ENCODE measurements at places on chromosomes 5 and 9.

DNA sequence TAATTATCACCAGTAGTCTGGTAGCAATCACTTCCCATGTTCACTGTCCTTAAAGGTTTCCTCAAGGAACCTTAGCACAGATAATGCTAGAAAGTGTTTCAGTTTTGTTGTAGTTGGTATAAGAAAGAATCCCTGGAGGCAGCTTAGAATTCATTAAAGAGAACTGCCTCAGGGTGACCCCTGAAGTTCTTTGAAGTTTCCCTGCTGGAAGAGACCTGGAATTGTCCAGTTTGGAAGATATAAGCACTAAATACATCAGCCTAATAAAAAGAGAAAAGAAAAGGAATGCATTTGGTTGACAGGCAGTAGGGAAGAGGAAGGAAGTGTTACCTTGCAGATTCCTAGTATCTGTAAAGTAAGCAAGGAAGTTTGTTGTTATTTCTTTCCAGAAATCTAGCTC is 999.6 kb upstream of the DMAC1 start:
- H3K27ac ChIP-seq, result no peak overlapping the region
- H3K4me3 ChIP-seq, result no peak overlapping the region
- no peaks in the 10 kb centered on the region for H3K27me3 ChIP-seq

DNA sequence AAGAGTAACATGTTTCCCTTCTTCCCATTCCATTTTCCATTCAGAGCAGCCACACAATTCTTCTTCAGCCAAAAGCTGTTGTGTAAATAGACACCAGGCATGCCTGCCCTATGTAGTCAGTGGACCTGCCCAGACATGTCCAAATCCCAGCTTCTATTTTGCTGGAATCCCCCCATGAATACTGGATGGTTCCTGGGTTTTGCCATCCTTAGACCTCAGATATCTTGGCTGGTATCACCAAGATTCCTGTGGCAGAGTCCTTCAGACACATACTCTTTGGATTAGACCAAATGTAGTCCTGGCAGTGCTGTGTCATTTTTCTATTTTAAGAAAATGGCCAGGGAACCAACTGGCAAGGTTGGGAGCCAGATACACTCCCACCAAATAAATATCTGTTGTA is 10.3 kb downstream of the FST start:
- no peak for DNase-seq
- H3K36me3 ChIP-seq, result no peaks in the 10 kb centered on the region
- H3K4me3 ChIP-seq, result no peak overlapping the region
- H3K27ac ChIP-seq, result no peak overlapping the region
- H3K27me3 ChIP-seq, result no peaks in the 10 kb centered on the region
- H3K4me1 ChIP-seq, result no peaks in the 10 kb centered on the region

- H3K4me1 ChIP-seq, result peaks cover 15% of the 10 kb centered on the region
- H3K36me3 ChIP-seq, result peaks cover 4% of the 10 kb centered on the region
- peaks cover 2% of the 10 kb centered on the region for H3K27me3 ChIP-seq
- H3K4me3 ChIP-seq, result peak overlapping the region; percentile 4
- H3K27ac ChIP-seq, result peak overlapping the region; percentile 40
- DNase-seq, result no peak
Observed at GRCh38 chr5:56465769-56466135, 232.6 kb upstream of the ANKRD55 start.

GRCh38 chr9:74330487-74331214 is 166.5 kb upstream of the RORB start:
- H3K27me3 ChIP-seq, result no peaks in the 10 kb centered on the region
- H3K27ac ChIP-seq, result no peak overlapping the region
- no peaks in the 10 kb centered on the region for H3K36me3 ChIP-seq
- no peak for DNase-seq
- H3K4me3 ChIP-seq, result no peak overlapping the region

DNA sequence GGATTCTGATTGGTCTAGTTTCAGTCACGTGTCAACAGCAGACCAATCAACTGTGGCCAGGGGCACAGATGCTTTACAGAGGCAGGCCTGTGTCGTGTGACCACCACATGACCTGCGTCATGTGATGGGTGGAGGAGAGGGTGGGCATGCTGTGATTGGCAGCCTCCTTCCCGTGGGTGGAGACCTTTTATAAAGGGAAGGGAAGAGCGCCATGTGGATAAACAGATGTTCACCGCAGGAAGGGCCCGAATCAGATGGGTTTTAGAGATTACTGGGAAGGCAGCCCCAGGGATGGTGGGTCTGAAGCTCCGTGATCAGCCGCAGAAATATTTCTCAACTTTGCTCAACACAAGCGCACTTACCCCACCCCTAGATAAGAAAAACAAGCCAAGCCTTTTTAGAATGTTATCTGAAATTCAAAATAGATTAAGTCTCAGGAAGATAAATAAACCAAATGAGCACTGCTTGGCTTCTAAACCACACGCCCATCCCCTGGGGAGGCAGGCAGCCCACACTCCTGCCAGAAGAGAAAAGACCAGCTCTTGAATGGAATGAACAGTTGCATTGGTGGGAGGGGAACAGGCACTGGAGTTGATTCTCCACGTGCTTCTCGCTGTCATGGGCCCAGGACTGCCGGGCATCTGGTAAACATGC is 43.6 kb downstream of the ROPN1L start:
- H3K27ac ChIP-seq, result peak overlapping the region; percentile 89
- peaks cover 11% of the 10 kb centered on the region for H3K27me3 ChIP-seq
- H3K36me3 ChIP-seq, result no peaks in the 10 kb centered on the region
- peak; percentile 47 for DNase-seq
- peak overlapping the region; percentile 28 for H3K4me3 ChIP-seq

DNA sequence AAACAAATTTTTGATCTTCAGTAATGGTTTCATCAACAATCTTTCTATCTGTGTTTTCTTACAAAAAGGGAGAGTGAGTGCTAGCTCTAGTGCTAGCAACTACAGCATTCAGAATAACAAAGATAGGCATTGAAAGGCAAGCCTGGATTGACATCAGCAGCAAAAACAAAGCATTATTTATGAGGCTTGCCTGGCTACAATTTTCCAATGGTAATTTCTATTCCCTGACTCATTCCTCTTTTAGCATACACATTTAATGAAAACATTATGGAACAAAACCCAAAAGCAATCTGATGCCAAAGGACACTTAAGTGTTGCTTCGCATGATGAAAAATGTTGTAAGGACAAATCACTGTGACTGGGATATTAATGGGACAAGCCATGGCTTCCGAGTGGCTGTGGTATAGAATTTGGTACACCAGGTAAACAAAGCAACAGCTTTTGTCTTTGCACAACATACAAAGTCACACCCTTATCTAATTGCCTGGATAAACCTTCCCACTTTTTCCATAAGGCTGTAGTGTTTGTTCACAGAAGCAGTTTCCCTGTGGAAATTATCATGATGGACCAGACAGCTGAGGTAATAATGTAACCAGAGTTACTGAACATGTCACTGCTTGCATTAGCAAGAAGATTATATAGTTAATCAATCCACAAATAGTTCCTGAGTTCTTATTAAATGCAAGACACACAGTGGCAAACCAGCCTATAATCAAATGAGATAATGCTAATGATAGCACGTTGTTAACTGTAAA is 179.8 kb upstream of the EDIL3 start:
- no peaks in the 10 kb centered on the region for H3K27me3 ChIP-seq
- no peaks in the 10 kb centered on the region for H3K36me3 ChIP-seq
- H3K27ac ChIP-seq, result no peak overlapping the region
- DNase-seq, result no peak

DNA sequence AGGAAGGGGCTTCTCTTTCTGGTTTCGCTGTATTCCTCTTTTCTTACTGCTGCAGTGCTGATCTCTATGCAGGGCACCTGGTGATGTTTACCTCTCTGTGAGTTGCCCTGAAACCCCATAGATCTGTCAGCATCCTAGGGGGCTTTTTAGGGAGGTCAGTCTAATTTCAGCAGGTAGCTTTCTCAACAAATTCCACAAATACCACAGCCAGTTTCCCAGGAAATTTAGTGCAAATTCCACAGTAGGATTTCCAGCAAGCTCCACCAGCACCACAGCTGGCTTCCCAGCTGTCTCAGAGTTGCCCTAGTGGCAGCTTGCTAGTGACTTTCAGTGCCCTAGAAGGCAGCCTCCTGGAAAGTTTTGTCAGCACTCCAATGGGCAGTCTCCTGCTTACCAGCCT is 379.1 kb upstream of the SMC2 start:
- no peaks in the 10 kb centered on the region for H3K36me3 ChIP-seq
- H3K4me3 ChIP-seq, result no peak overlapping the region
- no peaks in the 10 kb centered on the region for H3K4me1 ChIP-seq
- peaks cover 2% of the 10 kb centered on the region for H3K27me3 ChIP-seq
- no peak for DNase-seq

DNA sequence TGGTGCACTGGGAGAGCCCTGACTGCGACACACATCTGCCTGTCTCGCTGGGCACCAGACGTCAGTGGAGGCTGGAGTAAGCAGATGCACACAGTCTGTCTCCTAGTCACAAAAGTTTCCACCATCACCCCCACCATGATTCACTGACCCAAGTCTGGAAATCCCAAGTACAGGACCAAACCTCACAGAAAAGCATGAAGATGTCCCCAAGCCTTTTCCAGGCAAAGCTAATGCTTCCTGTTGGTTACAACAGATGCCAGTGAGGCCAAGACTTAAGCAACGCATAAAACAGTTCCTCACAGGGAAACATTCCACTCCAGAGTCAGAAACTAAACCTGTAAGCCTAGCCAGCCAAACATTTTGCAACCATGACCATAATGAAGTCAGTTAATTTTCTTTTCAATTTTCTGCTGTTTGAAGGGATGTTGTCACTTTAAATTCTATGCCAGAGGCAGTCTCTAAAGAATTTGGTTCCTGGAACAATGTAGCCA is 259.3 kb upstream of the SLC30A5 start:
- peaks cover 19% of the 10 kb centered on the region for H3K4me1 ChIP-seq
- H3K27ac ChIP-seq, result peak overlapping the region; percentile 69
- H3K36me3 ChIP-seq, result no peaks in the 10 kb centered on the region
- peaks cover 3% of the 10 kb centered on the region for H3K27me3 ChIP-seq
- H3K4me3 ChIP-seq, result no peak overlapping the region
- no peak for DNase-seq

- no peak for DNase-seq
- peaks cover 4% of the 10 kb centered on the region for H3K27me3 ChIP-seq
- peaks cover 2% of the 10 kb centered on the region for H3K4me1 ChIP-seq
- H3K36me3 ChIP-seq, result no peaks in the 10 kb centered on the region
- H3K4me3 ChIP-seq, result no peak overlapping the region
Observed at GRCh38 chr5:128532127-128532526, 5.9 kb downstream of the FBN2 start.

GRCh38 chr5:11335881-11336760 is 568.1 kb downstream of the CTNND2 start:
- no peaks in the 10 kb centered on the region for H3K36me3 ChIP-seq
- DNase-seq, result no peak
- H3K4me1 ChIP-seq, result no peaks in the 10 kb centered on the region
- no peak overlapping the region for H3K27ac ChIP-seq
- no peak overlapping the region for H3K4me3 ChIP-seq

DNA sequence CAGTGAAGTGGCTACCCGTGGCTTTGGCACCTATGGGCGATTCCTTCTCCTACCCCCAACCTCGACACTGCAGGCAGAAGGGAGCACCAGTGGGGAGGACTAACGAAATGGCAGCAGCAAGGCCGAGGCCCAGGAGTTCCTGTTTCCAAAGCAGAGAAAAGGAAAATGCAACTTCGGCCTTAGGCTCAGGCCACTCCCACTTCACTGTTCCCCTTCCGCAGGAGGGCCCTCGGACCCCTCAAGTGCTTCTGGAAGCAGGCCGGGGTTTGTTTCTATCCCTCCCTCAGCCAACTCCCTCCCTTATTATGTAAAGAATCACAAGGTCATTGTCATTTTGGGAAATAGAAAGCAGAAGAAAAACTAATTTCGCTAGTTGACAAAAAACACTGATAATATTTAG is 36.4 kb upstream of the NKX2-5 start:
- no peak overlapping the region for H3K4me3 ChIP-seq
- H3K4me1 ChIP-seq, result peaks cover 3% of the 10 kb centered on the region
- H3K27me3 ChIP-seq, result peaks cover 5% of the 10 kb centered on the region
- peaks cover 4% of the 10 kb centered on the region for H3K36me3 ChIP-seq
- no peak for DNase-seq

DNA sequence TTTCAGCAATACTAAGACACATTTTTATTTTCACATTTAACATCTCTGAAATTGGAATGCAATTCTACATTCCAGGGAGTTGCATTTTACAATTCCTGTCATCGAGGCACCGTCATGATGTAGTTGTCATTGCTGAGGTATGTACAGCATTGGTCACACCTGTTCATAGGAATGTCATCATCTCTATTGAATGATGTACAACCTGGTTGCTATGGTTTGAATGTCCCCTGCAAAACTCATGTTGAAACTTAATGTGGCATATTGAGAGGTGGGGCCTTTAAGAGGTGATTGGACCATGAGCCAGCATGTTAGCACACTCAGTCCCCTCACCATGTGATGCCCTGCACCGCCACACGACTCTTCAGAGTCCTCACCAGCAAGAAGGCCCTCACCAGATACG is 103.1 kb downstream of the CEMIP2 start:
- H3K27ac ChIP-seq, result no peak overlapping the region
- H3K4me3 ChIP-seq, result no peak overlapping the region
- no peak for DNase-seq
- peaks cover 6% of the 10 kb centered on the region for H3K36me3 ChIP-seq
- H3K4me1 ChIP-seq, result peaks cover under 1% of the 10 kb centered on the region

DNA sequence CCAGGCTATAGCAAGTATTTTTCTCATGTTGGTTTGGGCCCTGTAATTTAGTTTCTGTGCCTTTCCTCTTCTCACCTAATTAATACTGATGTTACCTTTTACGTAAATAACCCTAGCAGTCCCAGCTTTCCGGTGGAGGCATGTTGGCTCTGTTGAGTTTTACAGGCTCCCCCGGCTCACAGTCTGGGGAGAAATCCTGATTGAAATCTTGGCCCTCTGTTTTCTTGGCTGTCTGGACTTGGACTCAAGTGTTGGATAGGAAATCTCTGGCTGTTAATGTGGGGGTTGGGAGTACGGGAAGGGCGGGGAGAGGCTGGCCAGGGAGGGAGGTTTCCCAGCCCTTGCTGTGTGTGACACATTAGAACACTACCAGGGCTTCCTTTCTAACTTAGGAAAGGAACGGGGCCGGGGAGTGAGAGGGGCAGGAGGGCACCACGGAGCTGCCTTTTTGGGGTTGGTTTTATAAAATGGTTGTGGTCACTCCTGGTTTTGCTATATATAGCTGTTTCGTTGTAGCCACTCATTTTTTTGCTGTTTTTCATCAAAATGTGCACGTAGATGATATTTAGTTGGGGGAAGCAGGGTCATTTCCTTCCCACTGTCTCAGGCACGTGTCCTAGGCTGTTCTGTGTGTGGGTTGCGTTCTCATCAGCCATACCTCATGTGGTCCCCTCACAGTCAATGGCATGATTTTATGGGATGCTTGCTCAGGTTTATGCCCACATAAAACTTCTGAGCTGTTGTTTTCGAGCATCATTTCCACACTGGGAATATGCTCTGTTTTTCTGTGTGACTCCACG is 11.0 kb downstream of the TRIO start:
- H3K4me3 ChIP-seq, result peak overlapping the region; percentile 44
- peaks cover 44% of the 10 kb centered on the region for H3K4me1 ChIP-seq
- H3K27ac ChIP-seq, result peak overlapping the region; percentile 72
- no peaks in the 10 kb centered on the region for H3K36me3 ChIP-seq
- no peaks in the 10 kb centered on the region for H3K27me3 ChIP-seq
- DNase-seq, result no peak

DNA sequence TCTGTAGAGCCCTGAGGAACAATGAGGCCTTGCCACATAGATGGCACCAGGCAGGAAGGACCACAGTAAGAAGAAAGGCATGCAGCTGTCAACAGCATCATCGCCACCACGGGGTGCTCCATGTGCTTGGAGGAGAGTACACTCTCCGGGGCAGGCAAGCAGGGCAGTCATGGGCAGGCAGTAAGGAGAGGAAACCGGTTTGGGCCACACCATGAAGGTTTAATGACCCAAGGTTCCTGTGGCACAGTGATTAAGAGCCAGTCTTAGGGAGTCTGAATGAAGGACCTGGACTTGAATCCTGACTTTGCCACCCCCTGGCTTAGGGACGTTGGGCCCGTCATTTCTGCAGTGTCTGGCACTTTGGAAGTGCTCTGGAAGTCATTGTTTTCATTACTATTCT is 80.6 kb upstream of the ZBTB43 start:
- H3K27me3 ChIP-seq, result peaks cover 22% of the 10 kb centered on the region
- H3K27ac ChIP-seq, result no peak overlapping the region
- H3K36me3 ChIP-seq, result peaks cover 4% of the 10 kb centered on the region
